ENCODE measurements at places on chromosomes 7 and 10.
A peak's percentile ranks its signal among the peaks of the same experiment; 100 is the strongest.

DNA sequence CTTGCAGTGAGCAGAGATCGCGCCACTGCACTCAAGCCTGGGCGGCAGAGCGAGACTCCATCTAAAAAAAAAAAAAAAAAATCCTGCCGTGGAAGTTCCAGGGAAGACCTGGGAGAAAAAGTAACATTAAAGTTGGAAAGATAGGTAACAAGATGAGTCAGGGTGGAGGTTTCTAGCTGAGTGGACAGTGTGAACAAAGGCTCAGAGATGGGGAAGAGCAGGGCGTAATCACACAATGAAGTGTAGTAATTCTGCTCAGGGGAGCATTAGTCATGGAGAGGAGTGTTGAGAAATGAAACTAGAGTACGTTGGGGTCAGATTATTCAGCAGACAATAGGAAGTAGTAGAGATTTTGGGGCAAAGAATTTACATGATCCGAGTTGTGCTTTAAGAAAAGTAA lies 21.6 kb upstream of the WASL start:
- DNase-seq = no peak

GRCh38 chr10:110664483-110665420 lies 20.6 kb downstream of the RBM20 start:
- no peak for DNase-seq

GRCh38 chr7:157817433-157817832 lies 480.6 kb downstream of the DNAJB6 start:
- DNase-seq = peak; percentile 34

DNA sequence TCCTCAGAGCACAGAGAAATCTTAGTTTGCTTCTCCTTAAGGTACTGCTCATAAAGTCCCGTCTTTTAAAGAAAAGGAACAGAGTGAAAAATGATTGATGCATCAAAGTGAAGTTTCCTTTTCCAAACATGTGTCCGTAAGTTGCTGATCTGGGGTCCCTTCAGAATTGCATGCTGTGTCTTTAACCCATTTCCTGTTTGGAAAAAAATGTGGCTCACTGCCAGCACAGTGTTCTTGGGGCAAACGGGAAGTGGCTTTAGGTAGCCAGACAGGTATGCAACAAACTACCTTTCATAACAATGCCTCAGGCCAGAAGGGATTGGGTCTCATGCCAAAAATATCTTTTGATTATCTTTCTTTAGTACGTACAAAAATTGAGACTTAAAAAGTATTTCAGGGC lies 50.9 kb downstream of the TFAM start:
- no peak for DNase-seq

GRCh38 chr7:30750683-30751650 lies 968 bp upstream of the INMT start:
- DNase-seq = no peak

- no peak for DNase-seq
These were observed 19.9 kb downstream of the ACSL5 start for GRCh38 chr10:112393827-112394226.

DNA sequence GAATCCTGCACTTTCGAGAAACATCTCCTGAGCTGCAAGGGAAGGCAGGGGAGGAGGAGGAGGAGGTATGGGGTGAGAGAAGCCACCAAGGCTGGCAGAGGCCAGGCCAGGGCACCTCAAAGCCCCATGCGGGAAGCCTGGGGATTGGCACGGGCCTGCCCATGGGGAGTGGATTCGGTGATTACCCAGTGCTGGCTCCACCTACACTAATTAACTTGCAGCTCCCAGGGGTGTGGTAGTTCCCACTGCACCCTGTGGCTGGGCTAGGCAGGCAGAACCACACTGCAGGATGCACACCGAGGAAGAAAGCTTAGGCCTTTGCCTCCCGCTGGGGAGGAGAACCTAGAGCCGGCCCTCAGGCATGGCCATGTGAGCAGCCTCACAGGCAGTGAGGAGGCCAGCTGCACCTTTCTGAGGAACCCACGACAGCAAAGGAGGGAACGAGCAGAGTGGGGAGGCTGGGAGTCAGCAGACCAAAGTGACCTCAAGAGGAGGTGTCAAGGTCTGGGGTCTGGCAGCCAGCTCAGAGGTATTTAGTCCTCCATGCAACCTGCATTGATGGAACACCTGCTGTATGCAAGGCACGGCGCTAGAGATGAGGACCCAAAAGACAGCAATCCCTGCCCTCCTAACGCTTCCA lies 27.2 kb downstream of the GRID1 start:
- DNase-seq = no peak

DNA sequence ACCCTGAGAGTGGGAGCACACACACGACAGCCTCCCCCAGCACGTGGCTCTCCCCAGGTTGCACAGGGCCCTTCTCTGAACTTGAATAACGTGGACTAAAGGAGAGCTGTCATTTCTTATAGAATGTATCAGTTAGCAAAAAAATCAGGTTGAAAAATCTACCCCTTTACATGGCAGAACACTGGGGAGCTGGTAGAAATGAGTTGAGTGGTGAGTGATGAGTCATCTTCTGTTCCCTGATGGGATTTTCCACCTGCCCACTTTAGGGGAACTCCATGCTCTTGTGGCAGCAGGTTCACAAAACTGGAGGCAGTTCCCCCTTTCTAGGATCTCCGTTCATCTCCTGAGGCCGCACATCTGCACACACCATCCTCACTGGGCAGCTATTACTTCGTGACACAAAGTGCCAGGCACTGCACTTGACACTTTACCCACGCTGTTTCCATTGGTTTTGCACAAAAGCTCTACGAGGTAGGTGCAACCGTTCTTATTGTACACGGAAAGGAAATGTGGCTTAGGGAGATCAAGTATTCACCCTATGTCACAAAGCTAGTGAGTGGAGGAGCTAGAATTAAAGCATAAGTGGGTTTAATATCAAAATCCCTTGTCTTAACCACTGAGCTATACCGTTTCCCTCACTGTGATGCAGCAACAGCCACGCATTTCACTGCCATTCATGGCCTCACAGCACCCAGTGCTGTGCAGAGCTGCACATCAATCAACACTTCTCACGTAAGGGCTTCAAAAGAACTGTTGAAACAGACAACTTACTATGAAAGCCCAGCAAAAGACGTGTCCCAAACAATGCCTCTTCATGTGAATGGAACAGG lies 80.2 kb downstream of the RNF216 start:
- DNase-seq = no peak

GRCh38 chr7:126150278-126150958 lies 1102.3 kb downstream of the GRM8 start:
- no peak for DNase-seq
